ENCODE measurements at places on chromosomes 16 and 17. TPM values are rescaled to one million over a fixed set of nuclear protein-coding genes. Genes with fewer than 3 reads are reported as not detected.

Gene CA4
- not detected for total RNA-seq

Gene TBC1D3C
- total RNA-seq: 0.69 TPM

Gene ASPHD1
- 2.2 TPM for total RNA-seq

Gene NOL3
- 14.7 TPM for total RNA-seq

Gene PYDC1
- total RNA-seq: not detected

Gene JUP
- total RNA-seq: 36.3 TPM

Gene SYNGR3
- total RNA-seq: not detected

DNA sequence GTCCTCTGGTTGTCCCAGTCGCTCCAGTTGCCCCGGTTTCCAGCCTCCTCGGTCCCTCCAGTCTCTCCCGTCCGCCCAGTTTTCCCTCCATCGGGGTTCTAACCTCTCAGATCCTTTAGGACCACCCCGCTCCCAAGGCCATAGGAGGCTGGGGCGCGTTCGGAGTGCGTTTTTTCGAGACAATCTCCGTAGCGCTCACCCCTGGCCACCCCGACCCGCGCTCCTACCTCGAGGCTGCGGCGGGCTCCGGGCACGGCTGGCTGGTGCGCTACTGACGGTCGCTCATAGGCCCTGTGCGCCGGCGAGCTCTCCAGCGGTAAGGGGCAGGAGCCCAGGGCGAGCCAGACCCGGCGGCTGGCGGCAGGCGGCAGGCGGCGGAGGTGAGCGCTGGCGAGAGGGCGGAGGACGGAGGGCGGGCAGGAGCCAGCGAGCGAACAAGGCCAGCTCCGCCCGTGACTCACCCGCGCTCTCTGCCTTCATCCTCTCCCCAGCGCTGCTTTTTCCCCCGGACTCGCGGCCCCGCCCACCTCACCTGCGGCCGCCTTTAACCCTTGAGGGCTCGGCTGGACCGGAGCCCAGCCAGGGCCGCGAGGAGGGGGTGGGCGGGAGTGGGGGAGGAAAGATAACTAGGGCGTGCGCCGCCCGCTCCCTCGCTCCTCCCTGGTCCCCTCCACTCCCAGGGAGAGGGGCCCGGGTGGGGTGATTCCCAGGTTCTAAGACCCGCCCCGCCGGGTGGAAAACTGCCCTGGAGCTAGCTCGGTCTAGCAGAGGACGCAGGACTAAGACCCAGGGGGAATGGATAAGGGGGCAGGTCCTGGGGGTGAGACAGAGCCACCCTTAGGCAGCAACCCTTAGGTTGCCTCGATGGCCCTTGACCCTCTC is at the start of gene SP6:
TSS of gene SP6 (minus strand) at position 472 of the 882 bp plus-strand sequence. CDS start 2,734 bp downstream, outside the sequence.
- peak; percentile 88 for DNase-seq

GRCh38 chr17:11170881-11171280 is 70.1 kb upstream of the SHISA6 start:
- no peak for DNase-seq

GRCh38 chr17:34816848-34817247 is 144.4 kb downstream of the CCT6B start:
- no peak for DNase-seq

GRCh38 chr17:82463925-82464566 is 5.5 kb downstream of the NARF start:
- DNase-seq: no peak

DNA sequence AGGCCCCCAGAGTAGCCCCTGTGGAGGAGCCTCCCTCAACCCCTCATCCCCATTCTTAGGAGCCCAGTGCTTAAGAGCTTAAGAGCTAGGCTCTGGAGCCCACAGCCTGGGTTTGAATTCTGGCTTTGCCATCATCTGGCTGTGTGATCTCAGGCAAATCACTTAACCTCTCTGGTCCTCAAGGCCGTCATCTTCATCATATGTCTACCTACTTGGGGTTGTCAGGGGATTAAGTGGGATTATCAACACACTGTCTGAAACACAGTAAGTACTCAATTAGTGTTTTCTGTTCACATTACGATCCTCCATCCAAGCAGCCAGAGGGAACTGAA is 4.8 kb downstream of the SREBF1 start:
- no peak for DNase-seq

DNA sequence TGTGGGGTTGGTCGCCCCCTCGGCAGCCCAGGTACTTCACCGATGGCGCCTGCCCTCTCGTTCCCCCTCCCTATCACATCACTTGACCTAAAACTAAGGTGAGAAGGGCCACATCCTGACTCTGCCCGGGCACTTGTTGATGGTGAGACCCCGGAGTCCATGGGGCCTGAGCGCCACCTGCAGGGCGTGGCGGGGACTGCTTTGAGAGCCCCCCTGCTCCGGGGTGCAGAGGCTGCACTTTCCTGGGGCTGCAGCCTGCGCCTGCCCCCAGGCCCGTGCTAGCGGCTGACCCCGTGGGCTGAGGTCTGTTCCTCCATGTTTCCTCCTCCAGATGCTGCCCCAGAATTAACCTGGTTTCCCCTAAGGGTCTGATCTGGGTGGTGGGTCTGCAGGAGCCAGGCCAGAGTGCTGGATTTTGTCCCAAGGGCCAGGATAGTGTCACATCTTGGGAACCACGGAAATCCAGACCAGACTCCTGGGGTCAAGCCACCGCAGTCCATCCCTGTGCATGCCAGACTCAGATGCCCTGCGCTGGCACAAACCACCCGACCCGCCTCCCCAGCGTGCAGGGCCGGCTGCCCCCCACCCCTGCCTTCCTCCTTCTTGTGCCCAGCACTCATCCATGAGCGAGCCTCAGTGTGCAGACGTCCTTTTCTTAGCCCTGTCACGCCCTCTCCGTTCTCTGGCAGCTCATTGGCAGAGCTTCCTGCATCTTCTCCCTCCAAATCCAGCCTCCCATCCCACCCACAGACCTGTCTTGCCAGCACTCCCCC is 2.7 kb downstream of the NDUFAF8 start:
- peak; percentile 64 for DNase-seq

GRCh38 chr16:51542981-51543815 is 392.1 kb upstream of the SALL1 start:
- DNase-seq: no peak

DNA sequence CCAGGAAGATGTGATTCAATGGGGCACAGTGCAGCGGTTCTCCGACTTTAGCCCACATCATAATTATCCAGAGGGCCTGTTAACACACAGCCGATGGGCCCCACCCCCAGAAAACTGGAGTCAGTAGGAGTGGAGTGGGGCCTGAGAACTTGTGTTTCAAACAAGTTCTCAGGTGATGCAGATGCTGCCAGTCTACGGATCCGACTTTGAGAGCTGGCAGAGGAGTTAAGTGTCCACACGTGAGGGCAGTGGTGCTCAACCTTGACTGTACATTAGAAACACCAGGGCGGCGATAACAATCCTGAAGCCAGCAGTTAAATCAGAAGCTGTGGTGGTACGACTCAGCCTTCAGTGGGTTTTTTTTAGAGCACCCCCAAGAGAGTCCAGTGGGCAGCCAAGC is 75.0 kb downstream of the GPRC5B start:
- no peak for DNase-seq

- no peak for DNase-seq
These were observed 130.5 kb downstream of the MAF start for GRCh38 chr16:79469999-79470398.

DNA sequence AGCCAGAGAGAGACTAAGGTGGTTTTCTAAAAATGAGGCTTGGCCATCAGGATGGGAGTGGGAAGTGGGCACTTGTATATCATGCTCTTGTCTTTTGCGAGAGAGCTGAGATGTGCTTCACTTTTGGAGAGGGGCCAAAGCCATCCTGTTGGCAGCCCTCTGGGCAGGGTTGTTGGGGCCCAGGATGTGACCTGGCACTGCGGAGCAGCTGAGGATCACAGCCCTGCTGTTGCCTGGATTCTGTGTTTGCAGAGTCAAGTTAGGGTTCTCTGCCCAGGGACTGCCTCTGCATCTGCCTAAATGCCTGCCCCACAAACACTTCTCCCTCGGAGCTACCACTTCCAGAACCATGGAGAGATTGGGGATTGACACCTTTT is 71.2 kb downstream of the PLD6 start:
- DNase-seq: no peak

DNA sequence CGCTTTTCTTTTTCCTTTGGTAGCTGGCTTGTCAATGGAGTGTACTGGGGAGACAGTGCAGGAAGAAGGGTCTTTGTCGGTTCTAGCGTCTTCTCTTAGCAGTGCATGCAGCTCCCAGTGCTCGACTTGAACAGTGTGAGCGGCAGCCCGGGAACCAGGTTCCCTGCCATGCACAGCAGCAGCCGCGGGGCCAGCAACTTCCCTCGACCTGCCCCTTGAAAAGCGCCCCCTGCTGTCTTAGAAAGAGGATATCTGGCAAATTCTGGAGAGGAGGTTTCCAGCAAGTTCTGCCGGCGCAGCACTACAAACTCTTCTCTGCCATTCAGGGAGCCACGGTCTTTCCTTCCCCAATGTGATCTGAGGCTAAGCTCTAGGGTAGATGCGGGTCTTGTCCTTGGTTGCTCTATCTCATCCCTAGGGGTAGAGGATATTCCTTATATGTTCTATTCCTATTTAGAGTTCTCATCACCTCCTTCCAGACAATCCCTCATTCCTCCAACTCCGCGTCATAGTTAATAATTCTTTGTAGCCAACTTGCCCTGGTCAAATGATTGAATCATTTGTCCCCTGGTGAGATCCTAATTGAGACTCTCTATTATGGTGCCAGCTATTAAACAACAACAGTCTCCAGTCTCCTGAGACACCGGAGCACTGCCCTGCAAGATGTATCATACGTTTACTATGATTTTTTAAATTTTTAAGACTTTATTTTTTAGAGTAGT is 451.3 kb downstream of the PMP22 start:
- DNase-seq: peak; percentile 34

DNA sequence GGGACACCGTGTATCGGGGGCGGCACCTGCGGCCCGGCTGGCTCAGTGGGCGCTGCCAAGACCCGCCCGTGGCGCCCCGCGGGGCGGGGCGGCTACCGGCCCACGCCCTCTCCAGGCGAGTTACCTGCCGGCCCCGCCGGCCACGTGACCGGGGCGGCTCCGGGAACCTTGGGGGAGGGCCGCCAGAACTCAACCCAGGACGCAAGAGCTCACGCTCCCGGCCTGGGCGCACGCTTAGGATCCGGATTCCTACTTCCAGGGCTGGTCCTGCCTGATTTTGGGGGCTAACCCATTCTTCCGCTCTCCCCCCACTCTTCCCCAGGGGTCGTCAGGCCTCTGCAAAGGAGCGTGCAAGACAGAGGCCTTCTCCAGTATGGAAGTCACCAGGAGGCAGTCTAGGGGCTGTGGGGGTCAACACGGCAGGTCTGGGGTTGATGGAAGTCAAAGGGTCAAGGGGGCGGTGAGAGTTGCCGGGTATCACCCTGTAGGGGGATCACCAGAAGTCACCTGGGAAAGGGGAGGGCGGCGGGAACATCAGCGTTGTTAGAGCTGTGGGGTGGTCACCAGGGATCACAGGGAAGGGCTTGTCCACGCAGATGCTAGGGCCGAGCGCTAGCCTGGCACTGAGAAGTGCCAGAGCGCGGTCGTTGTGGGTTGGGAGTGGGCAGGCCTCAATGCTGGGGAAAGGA is 354 bp upstream of the ESRP2 start:
- DNase-seq: no peak

GRCh38 chr17:62802561-62803205 is 5.4 kb downstream of the MARCHF10 start:
- no peak for DNase-seq

DNA sequence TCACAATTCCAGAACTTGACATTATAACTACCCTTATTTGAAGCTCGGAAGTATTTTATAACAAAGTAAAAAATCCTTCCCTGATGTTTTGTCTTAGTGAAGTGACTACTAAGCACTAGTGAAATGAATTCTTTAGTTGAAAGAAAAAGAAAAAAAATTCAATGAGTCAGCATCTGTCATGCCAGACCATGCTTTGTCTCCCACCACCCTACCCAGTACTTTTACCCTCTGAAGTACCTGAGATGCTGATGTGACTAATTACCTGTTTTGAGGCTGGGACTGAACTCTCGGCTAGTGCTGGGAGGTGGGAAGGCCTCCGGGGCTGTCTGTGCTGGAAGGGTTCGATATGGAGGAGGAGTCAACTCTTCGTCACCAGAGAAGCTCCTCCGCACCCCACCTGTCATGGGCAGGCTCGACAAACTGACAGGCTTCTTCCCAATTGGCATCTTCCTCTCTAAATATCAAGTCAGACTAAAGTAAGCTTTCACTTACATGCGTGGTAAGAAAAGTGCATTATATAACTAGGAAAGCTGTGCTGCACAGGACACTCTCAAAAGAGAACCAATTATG is 19.6 kb downstream of the NME2 start:
- DNase-seq: no peak

DNA sequence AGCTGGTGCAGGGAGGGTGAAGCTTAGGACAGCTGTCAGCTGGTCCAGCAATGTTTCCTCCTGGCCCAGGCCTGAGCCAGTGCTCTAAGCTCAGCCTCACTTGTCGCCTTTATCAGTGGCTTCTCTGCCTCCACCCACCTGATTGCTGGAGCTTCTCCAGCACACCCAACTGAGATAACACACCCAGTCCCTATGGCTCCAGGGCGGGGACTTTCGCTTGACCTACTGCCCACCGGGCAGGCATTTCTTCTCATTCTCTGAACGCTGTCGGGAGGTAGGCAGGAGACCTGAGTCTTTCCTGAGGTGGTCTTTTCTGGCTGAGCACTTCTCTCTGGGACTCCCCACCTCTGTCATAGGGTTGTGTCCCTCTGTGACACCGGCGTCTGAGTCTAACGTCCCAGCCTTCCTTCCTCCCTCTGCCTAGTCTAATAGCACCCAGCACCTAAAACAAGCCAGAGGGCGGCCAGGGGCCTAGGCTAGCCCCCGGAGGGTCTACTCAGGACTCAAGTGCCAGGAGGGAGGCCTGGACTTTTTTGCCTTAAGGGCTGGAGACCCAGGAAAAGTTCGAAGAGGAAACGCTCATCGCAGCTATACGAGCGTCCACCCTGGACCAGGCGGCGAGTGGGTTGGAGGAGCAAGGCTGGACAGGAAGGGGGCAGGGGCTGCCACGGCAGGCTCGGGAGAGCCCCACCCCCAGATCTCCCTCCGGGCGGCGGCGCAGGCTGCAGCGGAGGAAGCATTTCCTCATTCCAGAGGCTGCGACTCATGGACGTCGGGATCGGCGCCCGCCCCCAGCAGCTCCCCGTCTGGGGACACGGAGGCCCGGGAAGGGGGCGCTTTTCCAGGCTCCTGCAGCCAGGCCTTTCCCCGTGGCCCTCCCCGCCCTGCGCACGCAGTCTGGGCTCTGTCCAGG is 756 bp downstream of the TAX1BP3 start:
- DNase-seq: peak; percentile 94

DNA sequence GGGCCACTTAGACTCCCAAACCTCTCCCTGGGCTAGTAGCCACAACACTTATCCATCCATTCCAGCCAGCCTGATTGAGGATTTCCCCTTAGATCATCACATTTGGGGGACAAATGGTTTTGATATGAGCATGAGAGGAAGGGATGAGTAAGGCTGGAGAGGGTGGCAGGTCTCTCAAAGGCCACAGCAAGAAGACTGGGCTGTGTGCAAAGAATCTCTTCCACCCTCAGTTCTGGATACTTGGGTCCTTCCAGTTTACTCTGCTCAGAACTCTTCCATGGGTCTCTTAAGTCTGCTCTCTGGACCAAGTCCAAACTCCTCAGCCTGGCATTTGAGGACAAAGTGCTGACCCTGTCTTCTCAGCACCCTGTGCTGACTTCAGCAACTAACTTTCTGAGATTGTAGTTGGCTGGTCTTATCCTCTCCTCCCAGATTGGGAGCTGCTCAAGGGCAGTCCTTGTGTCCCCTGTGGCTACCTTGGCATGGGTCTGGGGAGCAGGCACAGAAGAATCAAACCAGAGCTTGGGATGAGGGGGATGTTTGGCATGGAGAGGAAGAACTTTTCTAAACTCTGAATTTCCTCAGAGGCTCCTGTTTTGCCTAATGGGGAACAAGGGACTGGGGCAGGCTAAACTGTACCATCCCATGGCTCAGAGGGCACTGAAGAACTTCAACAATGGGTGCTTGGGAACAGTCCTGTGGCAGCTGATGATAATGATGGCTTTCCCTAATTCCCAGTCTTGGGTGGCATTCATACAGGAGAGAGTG is 3.1 kb upstream of the NFATC3 start:
- no peak for DNase-seq
